ENCODE measurements at places on chromosomes 1 and 21.

- H3K36me3 ChIP-seq: no peaks in the 10 kb centered on the region
- no peak overlapping the region for H3K4me3 ChIP-seq
- no peaks in the 10 kb centered on the region for H3K27me3 ChIP-seq
- no peak for DNase-seq
- H3K27ac ChIP-seq: no peak overlapping the region
- H3K4me1 ChIP-seq: no peaks in the 10 kb centered on the region
Measured at GRCh38 chr21:10273196-10273595, 248.2 kb upstream of the TPTE start.

DNA sequence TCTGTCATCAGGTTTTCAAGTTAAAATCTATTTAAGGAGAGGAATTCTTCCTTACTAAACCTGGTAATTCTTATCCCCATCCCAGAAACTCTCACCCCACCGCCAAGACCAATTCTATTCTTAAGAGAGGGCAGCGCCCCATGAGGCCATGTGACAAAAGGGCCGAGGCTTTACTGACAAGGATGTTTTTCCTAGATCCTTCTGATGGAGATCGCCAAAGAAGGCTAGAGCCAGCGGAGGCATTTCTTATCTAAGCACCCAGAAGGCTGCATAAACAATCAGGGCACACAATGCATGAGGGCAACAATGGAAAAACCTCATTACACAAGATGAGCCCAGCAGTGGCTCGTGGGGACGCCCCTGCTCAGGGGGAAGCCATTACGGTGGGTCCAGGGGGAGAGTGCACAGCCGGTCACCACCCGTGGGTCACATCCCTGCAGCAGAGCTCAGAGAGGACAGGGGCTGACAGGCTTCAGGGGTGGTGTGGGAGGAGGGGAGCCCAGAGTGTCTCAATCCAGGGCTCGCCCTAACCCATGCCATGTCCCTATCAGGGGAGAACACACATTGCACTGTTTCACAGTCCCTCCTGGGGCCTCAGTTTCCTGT is 88.7 kb downstream of the ITPKB start:
- peak overlapping the region; percentile 43 for H3K27ac ChIP-seq
- H3K27me3 ChIP-seq: no peaks in the 10 kb centered on the region
- H3K4me3 ChIP-seq: no peak overlapping the region
- peaks cover 15% of the 10 kb centered on the region for H3K4me1 ChIP-seq
- peaks cover 15% of the 10 kb centered on the region for H3K36me3 ChIP-seq

DNA sequence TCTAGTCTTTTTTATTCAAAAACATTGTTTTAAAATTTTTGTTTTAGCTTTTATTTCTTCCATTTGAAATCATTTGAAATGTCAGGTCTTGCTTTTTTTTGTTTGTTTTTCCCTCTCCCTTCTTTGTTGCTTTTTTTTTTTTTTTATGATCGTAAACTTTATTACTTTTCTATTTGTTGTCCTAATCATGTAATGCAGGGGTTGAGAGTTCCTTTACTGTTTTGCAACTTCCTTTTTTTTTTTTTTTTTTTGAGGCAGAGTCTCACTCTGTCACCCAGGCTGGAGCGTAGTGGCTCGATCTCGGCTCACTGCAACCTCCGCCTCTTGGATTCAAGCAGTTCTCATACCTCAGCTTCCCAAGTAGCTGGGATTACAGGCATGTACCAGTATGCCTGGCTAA is 24.8 kb downstream of the IVNS1ABP start:
- no peaks in the 10 kb centered on the region for H3K4me1 ChIP-seq
- H3K36me3 ChIP-seq: peaks cover 10% of the 10 kb centered on the region
- no peak overlapping the region for H3K4me3 ChIP-seq
- H3K27me3 ChIP-seq: no peaks in the 10 kb centered on the region
- DNase-seq: no peak

- H3K4me3 ChIP-seq: peak overlapping the region; percentile 94
- peaks cover 13% of the 10 kb centered on the region for H3K4me1 ChIP-seq
- H3K27me3 ChIP-seq: no peaks in the 10 kb centered on the region
- no peak overlapping the region for H3K27ac ChIP-seq
- DNase-seq: peak; percentile 41
Measured at GRCh38 chr1:231335663-231336602, 1.7 kb downstream of the EXOC8 start.

GRCh38 chr1:84825161-84825560 is 67.8 kb downstream of the LPAR3 start:
- H3K27ac ChIP-seq: no peak overlapping the region
- DNase-seq: no peak
- no peak overlapping the region for H3K4me3 ChIP-seq
- H3K27me3 ChIP-seq: no peaks in the 10 kb centered on the region
- no peaks in the 10 kb centered on the region for H3K36me3 ChIP-seq

DNA sequence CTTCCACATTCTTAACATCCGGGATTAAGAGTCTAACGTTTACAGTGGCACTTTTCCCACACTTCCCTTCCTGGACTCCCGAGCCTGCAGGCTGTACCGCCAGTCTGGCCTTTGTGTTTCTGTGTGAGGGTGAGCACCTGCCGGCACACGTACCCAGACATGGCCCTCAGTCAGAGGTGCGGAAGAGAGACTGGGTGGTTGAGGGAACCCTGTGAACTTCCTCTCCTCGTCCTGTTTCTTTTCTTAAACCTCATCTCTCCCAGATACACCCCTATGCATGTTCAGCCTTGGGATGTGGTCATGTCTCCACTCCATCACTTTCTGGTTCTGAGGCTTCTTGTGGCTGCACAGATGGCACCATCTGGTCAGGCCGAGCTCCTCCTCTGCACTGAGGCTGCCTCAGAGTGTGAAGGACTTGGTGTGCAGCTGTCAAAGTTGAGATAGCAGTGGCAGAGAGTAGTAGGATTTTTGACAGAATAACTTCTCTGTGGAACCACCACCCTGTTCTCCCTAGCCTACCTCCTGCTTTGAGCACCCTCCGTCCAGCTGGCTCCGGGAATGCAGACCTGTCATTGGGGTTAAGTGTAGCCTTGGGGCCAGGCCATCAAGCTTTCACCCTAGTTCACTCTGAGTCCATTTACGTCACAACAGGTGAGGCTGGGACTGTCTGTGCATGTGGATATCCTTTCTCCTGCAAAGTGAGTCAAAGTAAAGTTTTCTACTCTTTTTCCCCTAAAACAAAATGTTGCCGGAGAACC is 31.4 kb downstream of the VASH2 start:
- no peak overlapping the region for H3K27ac ChIP-seq
- peak; percentile 14 for DNase-seq
- H3K4me3 ChIP-seq: no peak overlapping the region
- no peaks in the 10 kb centered on the region for H3K27me3 ChIP-seq
- no peaks in the 10 kb centered on the region for H3K4me1 ChIP-seq

GRCh38 chr1:177116941-177117340 is 47.6 kb downstream of the ASTN1 start:
- H3K27ac ChIP-seq: no peak overlapping the region
- no peaks in the 10 kb centered on the region for H3K4me1 ChIP-seq
- no peaks in the 10 kb centered on the region for H3K27me3 ChIP-seq
- no peaks in the 10 kb centered on the region for H3K36me3 ChIP-seq

- H3K27ac ChIP-seq: no peak overlapping the region
- H3K4me1 ChIP-seq: no peaks in the 10 kb centered on the region
- H3K4me3 ChIP-seq: no peak overlapping the region
- no peaks in the 10 kb centered on the region for H3K36me3 ChIP-seq
- no peaks in the 10 kb centered on the region for H3K27me3 ChIP-seq
Measured at GRCh38 chr1:247576514-247576913, 11.6 kb upstream of the OR2G2 start.

- no peak overlapping the region for H3K4me3 ChIP-seq
- no peaks in the 10 kb centered on the region for H3K36me3 ChIP-seq
- no peaks in the 10 kb centered on the region for H3K4me1 ChIP-seq
- no peak overlapping the region for H3K27ac ChIP-seq
- DNase-seq: no peak
Measured at GRCh38 chr1:222704260-222704659, 8.0 kb downstream of the AIDA start.
